Femur (tissue), 1 donor: ENCODE measurements at places on chromosomes 3 and 15.
A peak's percentile ranks its signal among the peaks of the same experiment; 100 is the strongest.

DNA sequence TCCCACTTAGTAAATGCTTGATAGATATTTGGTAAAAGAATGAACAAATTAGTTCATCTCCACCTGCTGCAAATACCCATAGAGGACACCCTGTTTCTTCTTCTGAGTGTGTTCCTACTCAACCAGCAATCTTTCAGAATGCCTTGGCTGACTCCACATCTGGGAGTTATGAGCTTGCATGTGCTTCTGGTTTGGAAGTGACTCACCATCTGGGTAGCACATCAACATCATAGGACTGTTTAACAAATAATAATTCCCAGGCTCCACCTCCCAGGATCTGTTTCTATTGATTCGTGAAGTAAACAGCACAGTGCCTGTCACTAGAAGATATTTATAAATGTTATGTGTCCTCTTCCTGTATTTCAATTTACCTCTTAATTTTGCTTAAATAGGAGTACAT, 580.1 kb downstream of the ROBO2 start:
- DNase-seq: no peak

DNA sequence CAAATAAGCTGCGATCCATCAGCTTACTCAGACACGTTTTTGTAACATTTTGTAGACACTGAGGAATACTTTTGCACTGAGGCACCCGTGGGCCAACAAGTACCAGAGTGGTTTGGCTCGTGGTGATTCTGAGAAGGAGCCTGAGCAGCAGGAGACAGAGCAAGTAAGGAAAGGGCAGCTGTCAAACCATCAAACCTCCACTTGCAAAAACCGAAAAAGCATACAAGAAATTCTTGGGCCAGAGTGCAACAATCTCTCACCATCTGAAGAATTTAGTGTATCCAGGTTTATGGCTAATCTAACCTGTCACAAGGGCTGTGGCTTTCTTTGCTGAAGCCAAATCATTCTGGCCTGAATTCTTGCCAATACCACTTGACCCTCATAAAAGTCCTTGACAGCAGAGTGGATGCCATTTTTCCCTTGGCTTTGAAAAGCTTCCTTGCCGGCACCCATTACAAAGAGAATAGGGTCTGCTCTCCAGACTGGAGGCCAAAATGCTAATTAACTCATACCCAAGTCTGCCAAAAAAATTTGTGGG, 56.7 kb downstream of the MYO1E start:
- peak; percentile 47 for DNase-seq

DNA sequence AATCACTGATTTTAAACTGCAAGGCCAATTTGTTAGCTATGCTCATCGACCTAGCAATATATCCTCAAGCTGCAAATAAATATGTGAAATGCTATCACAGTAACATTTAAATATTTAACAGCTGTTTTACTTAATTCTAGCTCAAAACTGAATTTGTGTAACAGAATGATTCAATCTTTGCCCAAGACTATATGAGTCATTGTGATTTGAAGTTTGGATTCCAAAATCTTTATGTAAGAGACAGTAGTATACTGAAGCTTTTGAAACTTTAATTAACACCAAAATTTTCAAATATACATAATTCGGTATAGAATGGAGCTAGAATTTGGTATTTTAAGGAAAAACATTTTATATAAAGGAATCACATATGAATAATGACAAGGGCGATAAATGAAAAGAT, 603.0 kb upstream of the ROBO2 start:
- DNase-seq: no peak

DNA sequence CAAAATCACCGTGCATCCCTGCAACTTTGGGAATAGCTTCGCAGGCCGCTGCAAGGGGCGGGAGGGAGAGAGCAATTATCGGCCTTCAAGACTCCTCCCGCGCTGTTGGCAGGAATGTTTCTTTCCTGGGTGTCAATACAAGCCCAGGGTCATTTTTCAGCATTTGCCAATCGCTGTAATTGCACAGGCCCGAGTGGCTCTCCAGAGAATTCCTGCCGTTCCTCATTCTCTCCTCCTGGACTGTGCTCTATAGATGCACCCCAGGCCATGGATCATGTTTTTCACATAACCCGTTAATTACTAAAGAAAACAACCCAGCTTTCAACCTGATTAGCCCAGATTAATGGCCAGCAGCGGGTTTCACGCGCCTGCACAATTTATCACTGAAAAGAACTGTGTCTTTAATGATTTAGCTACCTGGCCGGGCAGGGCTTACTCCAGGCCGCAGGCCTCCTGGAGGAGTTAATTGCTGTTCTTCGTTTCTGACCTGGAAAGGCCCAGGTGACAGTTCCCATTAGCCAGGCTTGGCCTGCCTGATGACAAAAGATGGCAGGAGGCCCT, 144.3 kb downstream of the OPA1 start:
- DNase-seq: no peak

GRCh38 chr15:43215961-43216360, 4.9 kb downstream of the EPB42 start:
- DNase-seq: no peak

DNA sequence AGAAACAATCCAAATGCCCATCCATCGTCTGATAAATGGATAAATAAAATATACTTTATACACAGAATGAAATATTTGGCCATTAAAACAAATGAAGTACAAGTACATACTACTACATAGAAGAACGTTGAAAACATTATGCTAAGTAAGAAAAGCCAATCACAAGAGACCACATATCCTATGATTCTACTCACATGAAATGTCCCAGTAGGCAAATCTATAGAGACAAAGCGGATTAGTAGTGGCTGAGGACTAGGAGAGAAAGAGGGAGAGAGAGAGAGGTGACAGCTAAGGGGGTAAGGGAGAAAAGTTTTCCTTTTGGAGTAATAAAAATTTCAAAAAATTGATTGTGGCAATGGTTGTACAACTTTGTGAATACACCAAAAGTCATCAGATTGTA, 147.0 kb downstream of the GREM1 start:
- DNase-seq: no peak

GRCh38 chr3:155078711-155079467, 1.2 kb upstream of the MME start:
- no peak for DNase-seq

DNA sequence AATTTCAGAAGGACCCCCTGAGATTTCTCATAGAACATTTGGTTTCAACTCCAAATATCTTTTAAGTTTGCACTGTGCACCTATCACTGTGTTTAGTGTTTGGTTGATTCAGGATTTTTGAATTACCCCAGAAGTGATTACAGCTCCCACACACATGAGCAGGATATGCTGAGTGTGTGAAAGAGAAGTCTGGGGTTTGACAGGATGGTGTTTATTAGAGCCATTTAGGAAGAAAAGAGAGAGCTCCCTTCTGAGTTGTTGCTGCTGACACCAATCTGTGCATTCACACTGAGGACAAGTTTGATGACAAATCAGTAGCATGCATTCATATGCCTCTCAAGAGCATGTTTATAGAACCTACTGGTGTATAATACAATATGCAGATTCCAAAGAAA, 118.1 kb downstream of the RPL22L1 start:
- no peak for DNase-seq

GRCh38 chr3:53577506-53577905, 83.1 kb downstream of the CACNA1D start:
- peak; percentile 46 for DNase-seq
